ENCODE measurements at places on chromosomes 11 and 22. TPM values are rescaled to one million over a fixed set of nuclear protein-coding genes. Genes with fewer than 3 reads are reported as not detected.

The FGF3 gene
- total RNA-seq = not detected

The POU2AF3 gene
- total RNA-seq = 0.17 TPM

The OR5P2 gene
- not detected for total RNA-seq

The CSNK2A3 gene
- 1.0 TPM for total RNA-seq

The FDXACB1 gene
- total RNA-seq = 3.4 TPM

The P2RY2 gene
- 0.17 TPM for total RNA-seq

The KCNJ11 gene
- under 0.01 TPM for total RNA-seq

The OR56A1 gene
- total RNA-seq = not detected

The WNT7B gene
- total RNA-seq = 2.5 TPM

The LARGE2 gene
- total RNA-seq = 0.17 TPM

The OR5B2 gene
- total RNA-seq = not detected

The C11orf97 gene
- not detected for total RNA-seq

The CCDC82 gene
- 5.2 TPM for total RNA-seq

The CEP126 gene
- 1.3 TPM for total RNA-seq

The YIF1A gene
- 267 TPM for total RNA-seq

The IL18 gene
- 0.59 TPM for total RNA-seq

The TNRC6B gene
- 7.9 TPM for total RNA-seq

The TESMIN gene
- total RNA-seq = 3.4 TPM

The TMEM138 gene
- 19.5 TPM for total RNA-seq

The IL10RA gene
- not detected for total RNA-seq

The MRPL11 gene
- 72.1 TPM for total RNA-seq

Data from bronchus fibroblast of lung (primary cell).